ENCODE measurements at places on chromosomes 6 and 20. TPM values are rescaled to one million over a fixed set of nuclear protein-coding genes. Genes with fewer than 3 reads are reported as not detected.

DNA sequence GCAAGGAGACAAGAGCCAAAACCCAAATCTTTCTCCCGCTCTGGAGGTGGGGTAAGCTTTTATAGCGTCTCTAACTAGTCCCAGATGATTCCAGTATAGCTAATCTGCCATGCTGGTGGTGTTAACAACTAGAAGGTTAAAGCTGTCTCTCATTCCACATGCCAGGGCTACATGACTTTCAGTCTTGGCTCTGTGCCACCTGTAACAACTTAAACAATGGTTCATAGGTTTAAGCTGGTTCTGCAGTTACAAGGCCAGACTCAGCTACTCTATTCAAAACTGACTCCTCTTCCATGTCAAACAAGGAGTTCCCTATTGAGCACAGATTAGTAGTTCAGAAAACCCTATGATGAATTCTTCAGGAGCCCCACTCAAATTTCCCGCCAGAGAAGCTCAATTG lies 128.9 kb downstream of the ELOVL4 start:
- H3K27me3 ChIP-seq = no peaks in the 10 kb centered on the region
- DNase-seq = no peak
- no peak overlapping the region for H3K4me3 ChIP-seq
- no peaks in the 10 kb centered on the region for H3K36me3 ChIP-seq

Gene ZC2HC1B
- not detected for total RNA-seq

GRCh38 chr20:37921341-37921929 lies 18.5 kb downstream of the VSTM2L start:
- H3K4me3 ChIP-seq = no peak overlapping the region
- H3K27me3 ChIP-seq = no peaks in the 10 kb centered on the region
- no peaks in the 10 kb centered on the region for H3K36me3 ChIP-seq
- no peak for DNase-seq
- peaks cover 20% of the 10 kb centered on the region for H3K4me1 ChIP-seq

Gene DUSP15
- total RNA-seq = 13.7 TPM

Gene FOXP4
- 62.4 TPM for total RNA-seq

Gene RAB23
- total RNA-seq = 21.1 TPM

Gene SOBP
- total RNA-seq = 23.0 TPM

DNA sequence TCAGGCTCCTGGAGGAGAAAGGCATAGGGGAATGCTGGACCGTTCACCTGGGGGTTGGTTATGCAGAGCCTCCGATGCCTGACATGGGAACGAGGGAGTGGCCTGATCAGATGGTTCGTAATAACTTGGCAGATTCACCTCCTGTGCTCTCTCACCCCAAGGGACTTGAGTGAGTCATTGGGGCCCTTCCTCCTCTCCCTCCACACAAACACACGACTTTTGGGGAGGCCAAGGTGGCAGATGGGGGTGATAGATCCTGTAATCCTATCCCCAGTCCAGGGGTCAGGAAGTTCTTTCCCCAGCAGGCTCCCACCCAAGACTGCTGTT lies 45.6 kb upstream of the ARFGEF2 start:
- H3K27me3 ChIP-seq = no peaks in the 10 kb centered on the region
- no peak overlapping the region for H3K27ac ChIP-seq
- H3K4me3 ChIP-seq = no peak overlapping the region
- no peaks in the 10 kb centered on the region for H3K4me1 ChIP-seq

Gene ARMC12
- 2.7 TPM for total RNA-seq

DNA sequence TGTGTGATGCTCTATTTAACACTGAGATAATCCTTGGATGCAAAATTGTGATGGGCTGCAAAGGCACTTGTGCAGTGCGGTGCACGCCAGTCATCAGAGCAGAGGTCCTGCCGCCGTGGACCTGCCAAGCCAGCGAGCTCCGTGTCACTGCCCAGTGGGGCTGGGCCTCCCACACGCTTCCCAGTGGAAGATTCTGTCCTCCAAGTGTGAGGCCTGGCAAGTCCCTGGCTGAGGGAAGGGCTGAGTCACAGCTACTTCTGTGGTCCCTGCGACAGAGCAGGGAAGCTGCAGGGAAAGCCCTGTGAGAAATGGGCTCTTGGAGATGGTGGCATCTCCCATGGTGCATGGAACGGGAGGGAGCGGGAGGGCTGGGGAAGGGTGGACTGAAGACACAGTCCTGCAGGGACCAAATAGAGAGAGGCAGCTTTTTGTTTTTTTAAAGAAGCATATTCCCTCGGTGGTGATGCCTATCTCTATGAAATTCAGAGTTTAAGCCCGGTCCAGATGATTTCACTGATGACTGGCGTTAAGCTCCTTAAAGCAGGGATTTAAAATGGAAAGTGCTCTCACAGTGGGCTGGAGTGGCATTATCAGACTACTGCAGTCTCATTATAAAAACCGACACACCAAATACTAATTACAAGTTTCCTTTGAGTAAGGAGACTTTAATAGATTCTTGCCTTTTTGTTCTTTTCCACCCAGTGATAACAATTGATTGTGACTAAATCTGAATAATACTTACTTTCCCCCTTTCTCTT lies 413.7 kb downstream of the QKI start:
- DNase-seq = no peak
- peaks cover 14% of the 10 kb centered on the region for H3K4me1 ChIP-seq
- no peak overlapping the region for H3K4me3 ChIP-seq
- H3K27me3 ChIP-seq = no peaks in the 10 kb centered on the region
- peaks cover 3% of the 10 kb centered on the region for H3K36me3 ChIP-seq

DNA sequence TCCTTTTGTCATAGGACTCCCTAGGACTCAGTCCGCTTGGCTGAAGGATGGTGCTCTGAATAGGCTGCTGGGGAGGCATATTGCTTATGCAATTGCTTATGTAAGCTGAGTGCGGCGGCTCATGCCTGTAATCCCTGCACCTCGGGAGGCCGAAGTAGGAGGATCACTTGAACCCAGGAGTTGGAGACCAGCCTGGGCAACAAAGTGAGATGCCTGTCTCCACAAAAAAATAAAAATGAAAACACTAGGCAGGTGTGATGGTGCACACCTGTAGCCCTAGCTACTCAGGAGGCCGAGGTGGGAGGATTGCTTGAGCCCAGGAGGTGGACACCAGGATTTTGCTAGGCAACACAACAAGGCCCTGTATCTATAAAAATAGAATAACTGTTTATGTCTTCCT lies 81.3 kb downstream of the EYA2 start:
- H3K4me1 ChIP-seq = peaks cover 39% of the 10 kb centered on the region
- H3K4me3 ChIP-seq = no peak overlapping the region
- no peak for DNase-seq
- H3K27ac ChIP-seq = no peak overlapping the region
- peaks cover 7% of the 10 kb centered on the region for H3K27me3 ChIP-seq

GRCh38 chr6:137792160-137793033 lies 74.7 kb upstream of the TNFAIP3 start:
- no peaks in the 10 kb centered on the region for H3K36me3 ChIP-seq
- H3K4me1 ChIP-seq = peaks cover 5% of the 10 kb centered on the region
- no peaks in the 10 kb centered on the region for H3K27me3 ChIP-seq

DNA sequence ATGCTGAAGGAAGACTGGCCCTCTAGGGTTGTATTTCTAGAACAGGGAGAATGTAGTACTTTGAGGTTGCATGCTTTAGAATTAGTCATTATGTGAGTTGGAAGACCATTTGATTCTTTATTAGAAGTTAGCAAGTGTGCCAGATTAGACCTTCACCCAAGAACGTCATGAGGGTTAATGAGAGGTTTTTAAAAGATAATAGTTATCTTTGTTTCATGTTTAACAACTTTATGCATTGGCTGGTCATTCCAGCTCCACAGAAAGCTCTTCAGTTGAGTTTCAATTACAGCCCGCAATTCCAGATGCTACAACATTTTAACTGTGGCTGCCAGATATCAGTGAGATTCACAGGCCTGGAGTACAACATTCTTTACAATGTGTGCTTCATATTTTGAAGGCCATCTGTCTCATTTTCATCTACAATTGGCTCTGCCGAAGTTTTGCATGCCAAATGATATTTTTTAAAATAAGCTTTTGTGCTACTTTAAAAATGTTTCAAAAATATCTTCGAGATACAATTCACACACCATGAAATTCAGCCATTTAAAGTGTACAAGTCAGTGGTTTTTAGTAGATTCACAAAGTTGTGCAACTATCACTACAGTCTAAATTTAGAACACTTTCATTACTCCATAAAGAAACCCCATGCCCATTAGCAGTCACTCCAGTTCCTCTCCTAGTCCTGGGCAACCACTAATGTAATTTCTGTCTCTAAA lies 61.1 kb upstream of the FBXO30 start:
- no peak overlapping the region for H3K4me3 ChIP-seq
- no peak overlapping the region for H3K27ac ChIP-seq
- H3K36me3 ChIP-seq = peaks cover 24% of the 10 kb centered on the region
- H3K4me1 ChIP-seq = no peaks in the 10 kb centered on the region
- DNase-seq = no peak

Gene CARMIL1
- 5.0 TPM for total RNA-seq

Gene SLC35F1
- 41.4 TPM for total RNA-seq

DNA sequence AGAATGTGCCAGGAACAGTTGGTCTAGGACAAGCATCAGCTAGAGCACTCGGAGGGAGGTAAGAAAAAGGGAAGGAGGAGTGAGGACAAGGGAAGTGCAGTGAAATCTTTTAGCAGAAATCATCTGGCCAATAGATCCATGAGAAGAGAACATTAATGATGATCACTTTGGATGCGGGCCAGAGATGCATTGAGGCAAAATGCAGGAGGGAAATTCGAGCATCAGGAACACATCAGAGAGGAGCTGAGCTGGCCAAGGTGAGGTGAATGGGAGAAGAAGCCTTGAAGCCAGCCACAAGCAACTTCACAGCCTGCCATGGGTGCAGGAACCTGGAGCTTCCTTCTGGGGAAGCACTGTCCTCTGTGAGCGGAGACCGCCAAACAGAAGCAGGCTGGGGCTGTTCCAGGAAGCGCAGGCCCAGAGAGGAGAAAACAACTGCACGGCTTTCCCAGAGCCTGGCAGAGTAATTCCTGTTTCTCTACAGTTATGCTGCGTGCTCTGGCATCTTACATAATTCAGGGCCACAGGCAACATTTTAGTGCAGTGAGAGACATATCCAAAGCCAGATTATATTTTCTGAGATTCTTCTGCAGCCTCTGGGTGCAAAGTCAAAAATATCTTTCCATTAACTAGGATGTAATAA lies 143.8 kb downstream of the F13A1 start:
- H3K4me1 ChIP-seq = peaks cover 13% of the 10 kb centered on the region
- no peak for DNase-seq
- no peak overlapping the region for H3K27ac ChIP-seq
- peaks cover 7% of the 10 kb centered on the region for H3K27me3 ChIP-seq
- no peaks in the 10 kb centered on the region for H3K36me3 ChIP-seq

- H3K27ac ChIP-seq = peak overlapping the region; percentile 59
- no peak overlapping the region for H3K4me3 ChIP-seq
- H3K4me1 ChIP-seq = peaks cover 23% of the 10 kb centered on the region
These were observed 534.3 kb upstream of the NRSN1 start for GRCh38 chr6:23591761-23592160.

DNA sequence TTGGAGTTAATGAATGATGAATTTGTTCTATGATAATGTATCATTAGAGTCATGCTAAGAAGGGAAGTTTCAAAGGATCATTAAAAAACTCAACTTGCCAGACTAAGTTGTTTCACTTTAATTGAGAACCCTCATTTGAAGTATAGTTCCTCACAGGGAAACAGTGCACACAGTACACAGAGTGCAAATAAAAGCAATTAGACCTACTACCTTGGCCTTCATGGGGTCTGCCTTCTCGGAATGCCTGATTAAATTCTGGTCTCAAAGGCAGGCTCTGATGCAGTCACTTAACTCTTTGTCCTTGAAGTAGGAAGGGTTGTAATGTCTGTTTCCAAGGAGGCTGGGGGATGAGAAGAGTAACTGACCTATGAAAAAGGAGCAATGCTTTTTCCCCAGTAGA lies 457.3 kb downstream of the TBC1D32 start:
- H3K27me3 ChIP-seq = peaks cover 16% of the 10 kb centered on the region
- DNase-seq = no peak
- H3K27ac ChIP-seq = no peak overlapping the region
- H3K4me1 ChIP-seq = peaks cover 7% of the 10 kb centered on the region
- H3K4me3 ChIP-seq = no peak overlapping the region

GRCh38 chr20:57391439-57392301 lies 474 bp downstream of the RBM38 start:
- H3K4me1 ChIP-seq = peaks cover 52% of the 10 kb centered on the region
- H3K36me3 ChIP-seq = peaks cover 3% of the 10 kb centered on the region
- peak overlapping the region; percentile 89 for H3K4me3 ChIP-seq
- peaks cover 6% of the 10 kb centered on the region for H3K27me3 ChIP-seq
- no peak overlapping the region for H3K27ac ChIP-seq
- DNase-seq = no peak

DNA sequence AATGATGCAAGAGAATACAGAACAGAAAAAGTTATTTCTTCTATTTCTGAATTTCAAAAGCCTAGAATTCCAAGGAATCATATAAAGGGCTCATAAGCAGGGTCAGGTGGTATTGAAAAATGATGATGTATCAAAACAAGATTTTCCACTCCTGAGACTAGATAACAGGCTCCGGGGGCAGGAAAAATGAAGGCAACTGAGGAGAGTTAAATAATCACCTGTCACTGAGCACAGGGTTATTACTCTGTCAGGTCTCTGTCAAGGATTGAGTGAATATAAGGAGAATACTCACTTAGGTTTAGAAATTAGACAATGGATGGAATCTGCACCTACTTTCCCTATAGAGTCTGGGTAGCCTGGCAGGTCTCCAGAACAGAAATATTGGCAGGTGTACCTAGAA lies 76.1 kb upstream of the KHDRBS2 start:
- H3K36me3 ChIP-seq = no peaks in the 10 kb centered on the region
- no peak overlapping the region for H3K4me3 ChIP-seq
- no peak overlapping the region for H3K27ac ChIP-seq
- DNase-seq = no peak

GRCh38 chr6:16806363-16806762 lies 45.1 kb upstream of the ATXN1 start:
- no peak overlapping the region for H3K4me3 ChIP-seq
- peaks cover 3% of the 10 kb centered on the region for H3K27me3 ChIP-seq
- no peak for DNase-seq
- no peaks in the 10 kb centered on the region for H3K36me3 ChIP-seq
- H3K27ac ChIP-seq = no peak overlapping the region

Gene PTGIS
- total RNA-seq = 7.1 TPM

Gene STMND1
- not detected for total RNA-seq

DNA sequence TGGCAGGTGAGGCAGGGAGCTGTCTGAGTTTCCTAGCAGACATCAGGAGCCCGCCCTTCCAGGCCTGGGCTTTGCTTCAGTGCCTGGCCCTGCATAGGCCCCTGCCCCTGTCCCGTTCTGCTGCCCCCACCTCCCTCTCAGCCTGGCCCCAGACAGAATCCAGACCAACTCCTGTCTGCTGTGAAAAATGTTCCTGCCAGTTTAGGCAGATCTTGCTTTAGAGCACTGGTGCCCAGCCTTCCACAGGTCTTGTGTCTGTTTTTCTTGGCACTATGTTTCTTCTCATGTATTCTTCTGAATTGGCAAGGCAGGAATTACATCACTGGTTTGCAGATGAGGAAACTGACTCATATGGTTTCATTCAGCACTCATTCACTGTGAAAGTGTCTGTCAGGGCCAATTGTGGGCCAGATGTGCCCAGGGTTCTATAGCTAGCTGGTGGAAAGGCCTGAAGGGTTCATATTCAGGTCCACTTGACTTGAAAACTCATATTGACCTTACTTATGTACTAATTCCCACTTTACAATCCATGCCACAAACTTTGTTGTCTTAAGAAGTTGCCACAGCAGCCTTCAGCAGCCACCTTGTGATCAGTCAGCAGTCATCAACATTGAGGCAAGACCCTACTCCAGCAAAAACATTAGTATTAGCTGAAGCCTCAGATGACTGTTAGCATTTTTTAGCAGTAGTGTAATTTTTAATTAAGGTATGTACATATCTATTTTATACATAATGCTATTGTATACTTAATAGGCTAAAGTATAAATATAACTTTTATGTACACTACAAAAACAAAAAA lies 40.5 kb downstream of the HLA-F start:
- H3K27ac ChIP-seq = no peak overlapping the region
- H3K27me3 ChIP-seq = peaks cover 15% of the 10 kb centered on the region
- no peak for DNase-seq
- H3K4me1 ChIP-seq = peaks cover 18% of the 10 kb centered on the region
- no peaks in the 10 kb centered on the region for H3K36me3 ChIP-seq
- no peak overlapping the region for H3K4me3 ChIP-seq
